ENCODE measurements at places on chromosomes 2 and 18. TPM values are rescaled to one million over a fixed set of nuclear protein-coding genes. Genes with fewer than 3 reads are reported as not detected.

The CD207 gene
- not detected for total RNA-seq

The C2orf80 gene
- total RNA-seq, result not detected

The HAAO gene
- total RNA-seq, result 11.4 TPM

The KCNG2 gene
- not detected for total RNA-seq

The MITD1 gene
- 54.1 TPM for total RNA-seq

The SGPP2 gene
- total RNA-seq, result 12.4 TPM

The BMP10 gene
- total RNA-seq, result not detected

The TMSB10 gene
- total RNA-seq, result 1,069 TPM

The KRTCAP3 gene
- 10.0 TPM for total RNA-seq

The SFTPB gene
- total RNA-seq, result 0.05 TPM

The KYNU gene
- total RNA-seq, result 43.8 TPM

The GCG gene
- not detected for total RNA-seq

The SLC4A3 gene
- total RNA-seq, result not detected

The GPR39 gene
- not detected for total RNA-seq

The DES gene
- total RNA-seq, result not detected

The RGPD6 gene
- 28.3 TPM for total RNA-seq

The ACKR3 gene
- 6.6 TPM for total RNA-seq

All from activated B cell treated with CpG ODN at 0.5 μM for 24 hours (primary cell).